Aorta (tissue), 5 donors: ENCODE measurements at places on chromosomes 13 and 19.

- H3K4me1 ChIP-seq = no peaks in the 10 kb centered on the region
- no peak overlapping the region for H3K27ac ChIP-seq
- no peaks in the 10 kb centered on the region for H3K27me3 ChIP-seq
- no peaks in the 10 kb centered on the region for H3K36me3 ChIP-seq
- DNase-seq = no peak
These were observed 2898.7 kb upstream of the PCDH20 start for GRCh38 chr13:64314331-64314730.

DNA sequence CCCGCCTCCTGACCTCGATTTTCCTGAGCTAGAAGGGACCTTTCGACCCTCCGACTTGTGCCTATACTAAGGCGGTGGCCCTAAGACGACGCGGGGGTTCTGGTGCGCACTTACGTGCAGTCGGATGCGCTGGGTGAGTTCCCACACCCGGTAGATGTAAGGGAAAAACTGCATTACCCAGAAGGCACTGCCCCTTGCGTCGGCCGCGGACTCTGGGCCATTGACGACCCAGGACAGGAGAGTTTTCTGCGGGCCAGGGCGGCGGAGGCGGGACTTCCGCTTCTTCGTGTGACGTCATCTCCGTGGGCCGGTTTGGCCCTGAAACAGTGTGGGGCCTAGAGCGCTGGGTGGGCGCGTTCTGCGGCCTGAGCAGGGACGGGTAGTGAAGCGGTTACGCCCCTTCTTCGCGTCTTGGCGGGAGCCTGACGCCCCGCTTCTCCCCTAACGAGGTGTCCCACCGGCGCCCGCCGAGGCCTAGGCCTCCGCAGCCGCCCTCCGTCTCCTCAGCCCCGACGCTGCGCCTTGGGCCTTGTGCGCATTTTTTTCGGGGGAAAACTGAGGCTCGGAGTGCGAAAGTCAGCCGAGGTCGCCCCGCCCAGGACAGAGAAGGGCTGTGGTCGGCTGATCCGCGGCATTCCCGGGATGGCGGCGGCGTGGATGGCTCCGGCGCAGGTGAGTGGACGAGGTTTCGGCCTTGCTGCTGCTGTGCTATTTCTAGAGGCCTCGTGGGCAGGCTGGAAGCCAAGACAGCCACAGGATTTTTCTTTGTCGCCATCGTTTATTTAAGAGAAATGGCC, at the start of gene ZNF460:
Gene ZNF460, plus strand, starts transcription at position 321 of the 797 bp plus-strand sequence. Its CDS starts 322 bp downstream, at position 643.
- no peaks in the 10 kb centered on the region for H3K27me3 ChIP-seq
- no peaks in the 10 kb centered on the region for H3K4me1 ChIP-seq
- H3K27ac ChIP-seq = peak within 1 kb of the TSS; percentile 83
- DNase-seq = peak; percentile 98

DNA sequence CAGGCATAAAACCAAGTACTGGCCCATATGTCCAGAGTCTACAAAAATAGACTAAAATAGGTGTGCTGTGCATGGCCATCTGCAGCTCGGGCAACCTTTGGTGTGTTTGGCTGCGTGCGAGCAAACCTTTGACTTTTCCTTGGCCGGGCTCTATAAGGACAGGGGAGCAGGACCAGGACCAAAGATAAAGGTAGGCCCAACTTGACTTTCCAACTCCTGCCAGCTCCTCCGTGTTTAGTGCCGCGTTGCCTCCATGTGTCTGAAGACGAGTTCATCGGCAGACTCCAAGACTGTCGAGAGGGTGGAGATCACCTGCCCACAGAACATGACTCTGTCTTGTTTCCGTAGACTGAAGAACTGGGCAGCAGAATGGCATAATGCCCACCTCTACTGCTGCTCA, 375.5 kb downstream of the IRS2 start:
- no peak for DNase-seq
- no peak overlapping the region for H3K27ac ChIP-seq
- no peaks in the 10 kb centered on the region for H3K4me1 ChIP-seq
- H3K4me3 ChIP-seq = no peak overlapping the region
- no peaks in the 10 kb centered on the region for H3K36me3 ChIP-seq
- H3K27me3 ChIP-seq = no peaks in the 10 kb centered on the region

- H3K4me1 ChIP-seq = no peaks in the 10 kb centered on the region
- no peak overlapping the region for H3K4me3 ChIP-seq
- no peaks in the 10 kb centered on the region for H3K27me3 ChIP-seq
- no peak overlapping the region for H3K27ac ChIP-seq
These were observed 22.8 kb upstream of the NDUFS7 start for GRCh38 chr19:1360818-1361461.

DNA sequence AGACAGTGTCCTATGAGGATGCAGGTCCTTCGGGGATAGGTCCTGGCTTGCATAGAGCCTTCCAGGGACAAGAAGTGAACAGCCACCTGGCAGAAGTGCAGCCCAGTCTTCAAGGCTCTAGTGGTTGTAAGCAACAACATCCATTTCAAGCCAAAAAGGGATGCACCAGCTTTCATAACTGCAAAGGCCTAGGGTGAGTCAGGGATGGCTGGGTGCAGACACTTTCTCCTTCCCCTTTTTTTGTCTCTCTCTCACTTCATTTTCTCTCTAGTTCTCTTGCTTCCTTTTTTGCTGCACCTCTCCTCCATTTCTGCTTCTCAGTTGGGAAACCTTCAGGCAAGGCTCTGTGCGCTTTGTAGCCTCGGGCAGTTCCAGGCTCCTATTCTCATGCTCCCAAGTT, 196.2 kb upstream of the ZNF536 start:
- H3K36me3 ChIP-seq = no peaks in the 10 kb centered on the region
- H3K4me1 ChIP-seq = no peaks in the 10 kb centered on the region
- H3K27me3 ChIP-seq = no peaks in the 10 kb centered on the region
- H3K27ac ChIP-seq = no peak overlapping the region

GRCh38 chr13:110367620-110368019, 60.5 kb downstream of the COL4A2 start:
- H3K27me3 ChIP-seq = no peaks in the 10 kb centered on the region
- H3K36me3 ChIP-seq = no peaks in the 10 kb centered on the region
- H3K4me1 ChIP-seq = no peaks in the 10 kb centered on the region
- DNase-seq = no peak
- peak overlapping the region; percentile 59 for H3K27ac ChIP-seq

GRCh38 chr13:23357349-23357748, 76.2 kb downstream of the SACS start:
- no peaks in the 10 kb centered on the region for H3K27me3 ChIP-seq
- H3K4me1 ChIP-seq = no peaks in the 10 kb centered on the region
- H3K36me3 ChIP-seq = peaks cover 8% of the 10 kb centered on the region
- no peak overlapping the region for H3K27ac ChIP-seq
- H3K4me3 ChIP-seq = no peak overlapping the region

DNA sequence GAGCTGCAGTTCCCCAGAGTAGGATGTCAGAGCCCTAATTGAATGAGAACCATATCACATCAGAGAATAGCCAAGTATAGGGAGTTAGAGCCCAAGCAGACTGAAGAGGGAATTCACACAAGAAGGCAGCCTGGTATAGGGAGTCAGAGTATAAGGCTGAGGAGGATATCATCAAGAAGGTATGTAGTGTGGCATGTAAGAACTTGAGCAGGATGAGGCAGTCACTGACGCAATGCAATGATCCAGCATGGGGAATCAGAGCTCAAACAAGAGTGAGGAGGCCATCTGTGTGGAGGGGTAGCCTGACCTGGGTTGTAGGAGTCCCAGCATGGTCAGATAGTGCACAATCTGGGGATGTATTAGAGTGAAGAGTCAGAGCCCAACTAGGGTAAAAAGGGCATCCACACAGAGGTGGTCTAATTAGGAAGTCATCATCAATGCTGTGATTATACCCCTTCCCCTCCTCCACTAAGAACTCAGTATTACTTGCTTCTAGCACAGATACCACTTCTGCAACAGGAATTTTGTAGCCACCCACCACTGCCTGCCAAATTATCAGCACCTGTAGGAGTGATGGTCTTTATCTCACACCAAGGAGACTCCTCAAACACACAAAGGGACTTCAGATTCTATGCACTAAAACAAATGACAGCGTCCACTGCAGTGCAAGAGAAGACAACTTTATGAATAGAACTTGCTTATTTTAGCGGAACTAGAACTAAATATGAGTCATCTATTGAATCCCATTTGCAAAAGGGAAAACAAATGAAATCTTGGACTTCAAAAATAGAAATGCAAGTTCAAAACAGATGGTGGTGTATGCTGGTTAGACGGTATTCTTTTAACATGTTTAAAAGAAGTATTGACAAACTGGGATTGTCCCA, 107.2 kb downstream of the FNDC3A start:
- H3K27me3 ChIP-seq = no peaks in the 10 kb centered on the region
- no peak overlapping the region for H3K27ac ChIP-seq

DNA sequence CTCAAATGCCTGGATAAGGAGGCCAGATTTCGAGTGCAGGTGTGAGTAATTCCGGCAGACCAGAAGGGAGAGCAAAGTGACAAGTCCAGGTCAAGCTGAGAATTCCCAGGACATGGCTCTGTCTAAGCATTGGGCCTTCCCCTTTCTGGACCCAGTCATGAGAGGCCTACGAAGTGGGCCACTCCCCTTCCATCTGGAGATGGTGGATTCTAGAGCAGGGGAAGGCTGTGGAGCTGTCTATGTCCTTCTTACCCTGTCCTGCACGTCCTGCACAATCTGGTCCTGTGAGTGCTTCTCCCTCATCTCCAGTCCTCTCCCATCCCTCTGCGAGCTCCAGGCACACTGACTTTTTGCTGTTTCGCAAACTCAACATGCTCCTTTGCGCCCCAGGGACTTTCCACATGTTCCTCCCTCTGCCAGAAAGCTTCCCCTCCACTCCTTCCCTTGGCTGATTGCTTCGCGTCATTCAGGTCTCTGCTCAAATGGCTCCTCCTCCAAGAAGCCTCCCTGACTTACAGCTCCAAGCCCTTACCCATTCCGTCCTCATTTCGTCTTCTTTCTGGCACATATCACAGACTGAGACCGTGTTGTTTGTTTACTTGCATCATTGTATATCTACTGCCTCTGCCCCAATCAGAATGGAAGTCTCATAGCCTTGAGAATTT, 193.2 kb downstream of the URI1 start:
- no peaks in the 10 kb centered on the region for H3K4me1 ChIP-seq
- DNase-seq = peak; percentile 2
- H3K27me3 ChIP-seq = no peaks in the 10 kb centered on the region
- H3K27ac ChIP-seq = no peak overlapping the region

DNA sequence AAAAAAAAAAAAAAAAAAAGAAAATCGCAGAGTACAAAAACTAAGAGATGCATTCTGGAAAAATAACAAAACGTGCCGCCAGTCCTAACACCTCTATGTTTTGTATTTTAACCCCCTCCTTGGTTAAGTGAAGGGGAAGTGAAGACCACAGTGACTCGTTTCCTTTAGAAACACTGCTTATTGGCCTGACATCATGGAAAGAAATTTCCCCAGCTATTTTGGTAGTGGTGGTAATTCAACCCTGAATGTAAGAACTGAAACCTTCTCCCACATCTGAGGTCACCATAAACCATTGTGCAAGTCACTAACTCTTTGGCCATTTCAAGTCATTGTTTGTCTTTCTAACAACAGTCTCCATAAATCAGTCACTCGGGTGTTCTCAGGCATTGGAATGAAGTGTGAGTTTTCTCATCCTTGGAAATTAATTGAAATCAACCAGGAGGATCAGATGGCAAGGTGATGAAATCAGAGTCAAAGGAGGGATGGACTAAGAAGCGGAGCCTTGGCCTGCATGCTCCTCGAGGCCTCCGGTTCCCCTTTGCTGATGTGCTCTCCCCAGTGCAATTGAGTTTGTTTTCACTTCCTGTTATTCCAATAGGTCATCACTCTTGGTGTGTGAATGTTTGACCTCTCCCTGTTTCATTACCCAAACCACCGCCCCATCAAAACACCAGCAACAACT, 443.9 kb downstream of the FGF9 start:
- DNase-seq = no peak
- no peak overlapping the region for H3K4me3 ChIP-seq
- H3K27me3 ChIP-seq = no peaks in the 10 kb centered on the region
- no peaks in the 10 kb centered on the region for H3K36me3 ChIP-seq
- H3K27ac ChIP-seq = no peak overlapping the region
- peaks cover 4% of the 10 kb centered on the region for H3K4me1 ChIP-seq

DNA sequence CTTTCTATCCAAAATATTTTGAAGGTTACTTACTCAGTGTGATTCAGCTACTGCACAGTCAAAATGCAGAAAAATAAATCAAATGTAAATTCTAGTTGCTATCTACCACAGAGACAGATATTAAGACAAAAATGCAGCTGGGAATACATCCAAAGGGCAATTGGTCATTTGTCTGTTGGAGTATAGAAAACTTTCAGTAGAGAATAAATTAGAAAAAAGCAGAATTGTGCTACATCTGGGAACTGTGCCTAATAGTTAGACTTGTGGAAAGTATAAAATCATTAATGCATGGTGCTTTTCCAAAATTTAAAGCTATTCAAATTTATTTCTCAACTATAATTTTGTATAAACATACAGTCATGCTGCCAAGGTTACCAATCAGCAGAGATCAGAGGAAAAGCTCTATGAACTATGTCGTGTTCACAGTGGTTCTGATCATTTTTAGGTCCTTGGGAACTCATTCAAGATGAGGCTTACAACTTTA, 1635.8 kb downstream of the PCDH9 start:
- H3K4me1 ChIP-seq = no peaks in the 10 kb centered on the region
- no peaks in the 10 kb centered on the region for H3K27me3 ChIP-seq
- DNase-seq = no peak
- H3K4me3 ChIP-seq = no peak overlapping the region

DNA sequence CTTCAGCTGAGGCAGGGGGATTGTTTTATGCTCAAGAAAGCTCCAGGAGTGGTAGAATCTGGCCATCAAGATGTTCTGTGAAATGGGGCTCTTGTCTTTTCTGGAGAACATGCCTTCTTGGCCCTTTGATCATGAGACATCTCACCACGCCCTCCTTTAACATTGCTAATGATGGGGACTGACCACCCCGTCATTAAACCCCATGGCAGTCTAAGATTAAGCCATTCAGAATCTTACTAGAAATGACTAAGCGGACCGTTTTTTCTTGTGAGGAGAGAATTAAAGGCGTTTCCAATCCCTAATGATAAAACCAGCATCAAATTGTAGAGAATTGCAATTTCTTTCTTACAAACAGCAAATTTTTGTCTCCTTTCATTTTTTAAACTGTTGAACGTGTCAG, 89.4 kb downstream of the COL4A2 start:
- H3K4me1 ChIP-seq = peaks cover 12% of the 10 kb centered on the region
- no peak overlapping the region for H3K4me3 ChIP-seq
- no peak for DNase-seq
- H3K27me3 ChIP-seq = no peaks in the 10 kb centered on the region
- H3K27ac ChIP-seq = peak overlapping the region; percentile 100

- H3K4me1 ChIP-seq = no peaks in the 10 kb centered on the region
- H3K4me3 ChIP-seq = no peak overlapping the region
- H3K36me3 ChIP-seq = no peaks in the 10 kb centered on the region
- no peaks in the 10 kb centered on the region for H3K27me3 ChIP-seq
- no peak for DNase-seq
- H3K27ac ChIP-seq = no peak overlapping the region
These were observed 897 bp downstream of the GPR4 start for GRCh38 chr19:45601115-45601514.

GRCh38 chr19:1110809-1111640, 7.2 kb downstream of the GPX4 start:
- no peak for DNase-seq
- H3K4me1 ChIP-seq = no peaks in the 10 kb centered on the region
- no peak overlapping the region for H3K27ac ChIP-seq
- H3K27me3 ChIP-seq = no peaks in the 10 kb centered on the region
